ENCODE measurements at places on chromosomes 12 and 14.

DNA sequence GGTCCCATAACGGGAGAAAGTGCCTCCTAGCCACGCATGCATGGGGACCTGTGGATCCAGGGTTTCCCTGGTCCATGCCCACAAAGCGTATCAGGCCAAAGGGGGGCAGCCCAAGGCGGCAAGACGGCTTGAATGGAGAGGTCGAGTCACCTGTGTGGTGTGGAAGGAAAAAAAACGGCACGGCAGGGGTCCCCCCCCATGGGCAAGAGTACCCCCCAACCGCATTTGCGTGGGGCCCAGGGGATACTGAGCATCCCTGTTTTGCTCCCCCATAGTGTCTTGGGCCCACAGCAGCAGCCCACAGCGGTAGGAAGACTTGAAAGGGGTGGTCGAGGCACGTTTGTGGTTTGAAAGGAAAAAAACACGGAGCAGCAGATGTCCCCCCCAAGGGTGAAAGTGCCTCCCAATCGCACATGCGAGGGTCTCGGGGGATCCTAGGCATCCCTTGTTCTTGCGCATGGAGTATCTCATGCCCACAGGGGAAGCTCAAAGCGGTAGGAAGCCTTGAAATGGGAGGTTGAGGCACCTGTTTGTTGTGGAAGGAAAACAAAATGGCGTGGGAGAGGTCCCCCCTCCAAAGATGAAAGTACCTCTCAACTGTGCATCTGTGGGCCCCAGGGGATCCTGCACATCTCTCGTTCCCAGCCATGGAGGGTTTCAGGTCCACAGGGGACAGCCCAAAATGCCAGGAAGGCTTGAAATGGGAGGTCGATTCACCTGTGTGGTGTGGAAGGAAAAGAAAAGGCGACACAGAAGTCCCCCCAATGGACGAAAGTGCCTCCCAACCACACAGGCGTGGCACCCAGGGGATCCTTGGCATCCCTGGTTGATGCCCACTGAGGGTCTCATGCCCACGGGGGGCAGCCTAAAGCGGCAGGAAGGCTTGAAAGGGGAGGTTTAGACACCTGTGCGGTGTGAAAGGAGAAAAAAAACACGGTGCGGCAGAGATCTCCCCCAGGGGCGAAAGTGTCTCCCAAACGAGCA is 577.5 kb downstream of the ALG10 start:
- DNase-seq: no peak

GRCh38 chr12:70603044-70603443 is 34.2 kb downstream of the PTPRB start:
- no peak for DNase-seq

DNA sequence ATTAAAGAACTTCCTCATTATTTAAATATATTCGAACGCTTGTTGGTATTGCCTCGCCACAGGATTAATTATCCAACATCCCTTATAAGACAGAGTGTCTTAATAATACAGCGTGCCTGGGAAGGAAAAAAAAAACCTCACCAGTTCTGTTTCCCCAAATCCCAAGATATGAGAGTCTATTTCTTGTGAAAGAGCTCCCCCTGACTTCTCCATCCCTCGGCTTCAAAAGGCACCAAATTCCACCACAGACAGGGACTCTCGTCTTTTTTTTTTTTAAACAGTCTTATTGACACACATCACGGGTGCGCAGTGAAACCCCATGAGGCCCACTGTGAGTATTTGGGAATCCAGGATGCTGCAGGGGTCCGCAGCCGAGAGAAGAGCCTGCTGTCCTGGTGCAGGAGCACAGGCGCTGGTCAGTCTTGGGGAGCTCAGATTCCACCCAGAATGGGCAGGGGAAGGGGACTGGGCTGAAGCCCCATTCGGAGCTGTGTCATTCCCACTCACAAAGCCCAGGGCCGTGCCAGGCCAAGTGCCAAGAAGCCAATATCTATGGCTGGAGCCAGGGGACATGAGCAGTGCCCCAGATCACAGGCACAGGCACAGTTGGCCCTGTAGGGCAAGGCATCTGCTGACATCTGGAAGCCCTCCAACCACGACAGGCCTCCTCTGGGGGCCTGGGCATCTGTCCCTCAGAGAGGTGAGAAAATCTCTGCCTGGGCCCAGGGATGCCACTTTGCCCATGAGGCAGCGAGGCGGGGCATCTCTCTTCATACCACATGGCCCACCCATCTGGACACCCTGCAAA is 71.9 kb downstream of the BCL11B start:
- no peak for DNase-seq

GRCh38 chr12:60967128-60967527 is 1293.1 kb upstream of the USP15 start:
- DNase-seq: no peak

DNA sequence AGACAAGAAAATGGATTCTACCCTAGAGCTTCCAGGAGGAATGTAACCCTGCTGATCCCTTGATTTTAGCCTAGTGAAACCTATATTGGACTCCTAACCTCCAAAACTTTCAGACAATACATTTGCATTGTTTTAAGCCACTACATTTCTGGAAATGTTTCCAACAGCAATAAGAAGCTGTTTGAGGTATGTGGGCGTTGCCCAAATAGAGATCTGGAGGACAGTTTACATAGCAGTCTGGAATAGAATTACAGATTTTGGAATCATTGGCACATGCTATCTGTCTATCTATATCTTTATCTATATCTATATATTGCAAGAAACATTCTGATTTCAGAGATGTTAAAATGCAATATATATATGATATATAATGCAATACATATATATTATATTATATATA is 42.4 kb upstream of the EGLN3 start:
- no peak for DNase-seq

All from stimulated activated CD8-positive, alpha-beta memory T cell treated with anti-CD3 and anti-CD28 coated beads, Interleukin-4, amount 100 ng/mL, for 1 hour (primary cell).